T-helper 17 cell (primary cell): ENCODE measurements at places on chromosomes 4 and X. TPM values are rescaled to one million over a fixed set of nuclear protein-coding genes. Genes with fewer than 3 reads are reported as not detected.

DNA sequence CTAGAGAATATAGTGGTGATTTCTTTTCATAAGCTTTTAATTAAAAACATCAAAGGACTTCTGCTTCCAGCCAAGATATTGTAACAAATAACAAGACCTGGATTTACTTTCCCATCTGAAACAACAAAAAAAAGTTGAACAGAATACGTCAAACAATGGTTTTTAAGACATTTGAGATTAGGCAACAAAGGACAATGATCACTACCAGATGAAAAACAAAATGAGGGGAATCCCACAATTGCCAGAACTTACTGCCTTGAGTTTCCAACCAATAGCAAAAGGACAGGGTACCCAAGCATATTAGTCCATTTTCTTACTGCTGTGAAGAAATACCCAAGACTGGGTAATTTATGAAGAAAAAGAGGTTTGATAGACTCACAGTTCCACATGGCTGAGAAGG is 341.4 kb upstream of the INTU start:
- DNase-seq: no peak

DNA sequence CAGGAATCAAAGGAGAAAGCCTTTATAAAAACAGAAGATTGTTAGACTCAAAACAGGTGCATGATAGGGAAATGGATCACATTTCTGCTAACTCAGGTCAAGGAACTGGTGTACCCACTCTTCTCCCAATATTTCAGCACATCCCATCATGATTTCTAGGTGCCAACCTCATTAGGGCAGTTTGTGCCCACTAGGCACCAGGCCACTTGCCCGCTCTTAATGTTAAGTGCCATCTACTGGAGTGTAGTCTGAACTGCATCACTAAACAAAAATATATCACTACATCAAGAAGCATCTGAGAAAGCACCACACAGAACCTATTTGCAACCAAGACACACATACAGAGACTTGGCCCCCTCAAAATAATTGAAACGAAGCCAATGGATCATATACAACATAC is 140.4 kb upstream of the GRID2 start:
- DNase-seq: no peak

- no peak for DNase-seq
These were observed 80.2 kb downstream of the GRIA2 start for GRCh38 chr4:157300701-157301100.

GRCh38 chrX:44914532-44915198 is 41.7 kb downstream of the KDM6A start:
- no peak for DNase-seq

- no peak for DNase-seq
These were observed 94.2 kb upstream of the TEX13D start for GRCh38 chrX:124238268-124238667.

GRCh38 chr4:142095886-142096605 is 459.7 kb downstream of the IL15 start:
- no peak for DNase-seq

- DNase-seq: no peak
These were observed 300.2 kb downstream of the GPM6A start for GRCh38 chr4:175511861-175512260.

GRCh38 chrX:12349201-12349600 is 210.9 kb downstream of the FRMPD4 start:
- no peak for DNase-seq

DNA sequence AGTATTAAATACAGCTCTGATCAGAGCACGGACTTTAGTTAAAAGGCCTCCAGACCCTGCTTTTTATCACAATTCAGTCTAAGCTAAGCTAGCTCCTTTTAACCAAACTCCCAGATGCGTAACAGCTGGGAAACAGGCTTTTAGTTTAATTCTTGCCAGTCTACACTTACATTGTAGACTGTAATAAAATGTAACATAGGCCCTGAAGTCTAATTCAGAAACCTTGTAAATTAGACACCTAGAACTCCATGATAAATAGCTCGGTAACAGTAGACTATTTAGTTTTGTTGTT is 20.1 kb downstream of the FBXO8 start:
- DNase-seq: no peak

- DNase-seq: no peak
These were observed 92.2 kb downstream of the HUWE1 start for GRCh38 chrX:53594354-53594753.

DNA sequence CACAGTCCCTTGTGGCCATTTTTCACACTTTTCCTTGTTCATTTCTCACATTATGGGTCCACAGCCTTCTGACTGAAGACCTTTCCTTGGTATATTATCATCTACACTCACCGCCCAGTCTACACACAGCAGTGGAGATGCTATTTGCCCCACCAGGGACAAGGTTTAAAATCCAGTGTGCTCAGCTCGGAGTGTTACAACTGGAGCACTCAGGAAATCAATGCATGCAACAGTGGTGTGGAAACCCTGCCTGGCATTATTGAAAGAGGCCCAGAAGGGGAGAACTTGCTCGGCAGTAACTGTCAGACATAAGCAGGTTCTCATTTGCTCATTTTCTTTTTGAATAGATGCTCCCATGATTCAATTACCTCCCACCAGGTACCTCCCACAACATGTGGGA is 340.9 kb downstream of the DHRSX start:
- no peak for DNase-seq

GRCh38 chrX:19639056-19639455 is 123.7 kb upstream of the MAP3K15 start:
- DNase-seq: no peak

GRCh38 chr4:109067508-109068235 is 234.8 kb downstream of the COL25A1 start:
- DNase-seq: no peak

DNA sequence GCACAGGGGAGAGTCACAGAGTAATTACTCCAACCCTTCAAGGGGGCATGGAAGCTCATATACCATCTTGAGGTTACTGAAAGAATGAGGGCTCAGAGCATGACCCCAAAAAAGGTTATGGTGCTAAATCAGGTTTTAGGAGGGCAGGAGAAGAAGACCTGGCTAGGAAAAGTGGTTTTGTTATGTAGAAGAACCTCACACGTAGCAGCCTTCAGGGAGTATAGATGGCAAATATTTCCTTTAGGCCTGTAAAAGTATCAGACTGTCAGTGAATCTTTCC is 102.0 kb upstream of the PDE5A start:
- DNase-seq: no peak

GRCh38 chr4:168723020-168723419 is 226.2 kb downstream of the PALLD start:
- no peak for DNase-seq

- no peak for DNase-seq
These were observed 645.5 kb downstream of the ANKRD50 start for GRCh38 chr4:124067046-124067445.

DNA sequence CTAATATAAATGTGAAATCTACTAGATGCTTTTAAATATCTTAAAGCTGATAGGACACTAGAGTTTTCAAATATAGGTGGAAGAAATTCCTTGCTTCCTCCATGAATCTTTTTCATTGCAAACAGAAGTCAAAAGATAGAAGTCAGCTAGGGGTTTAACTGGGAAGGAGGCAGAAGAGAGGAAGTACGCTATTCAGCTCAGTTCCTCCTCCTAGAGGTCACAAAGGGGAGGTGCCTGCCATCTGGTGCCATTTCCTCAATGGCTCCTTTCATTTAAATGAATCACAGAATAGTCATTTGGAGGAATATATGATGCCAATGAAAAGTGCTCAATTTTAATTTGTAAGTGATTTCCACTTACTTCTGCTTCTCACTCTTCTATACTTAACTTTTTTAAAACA is 8.5 kb downstream of the COL25A1 start:
- DNase-seq: no peak

- no peak for DNase-seq
These were observed 3.6 kb downstream of the NEIL3 start for GRCh38 chr4:177313263-177313662.

GRCh38 chr4:150242820-150243458 is 164.7 kb downstream of the DCLK2 start:
- DNase-seq: no peak

GRCh38 chr4:22574880-22575279 is 59.0 kb upstream of the ADGRA3 start:
- no peak for DNase-seq

GRCh38 chr4:78691971-78692821 is 84.0 kb upstream of the BMP2K start:
- DNase-seq: no peak

The ABCE1 gene
- 39.6 TPM for total RNA-seq

The EIF4E gene
- total RNA-seq: 50.5 TPM

The ETDA gene
- total RNA-seq: not detected

The PLS3 gene
- 1.0 TPM for total RNA-seq

The DMRTC1 gene
- not detected for total RNA-seq

The TMEM35A gene
- total RNA-seq: not detected

The MAGEA12 gene
- total RNA-seq: not detected

The SPP1 gene
- total RNA-seq: not detected

The FAM114A1 gene
- not detected for total RNA-seq

The CYLC1 gene
- not detected for total RNA-seq

The RPL36A gene
- total RNA-seq: 298 TPM

The CXCL9 gene
- total RNA-seq: not detected

The BEX5 gene
- 8.9 TPM for total RNA-seq

The SLITRK4 gene
- 0.17 TPM for total RNA-seq

The CASP6 gene
- 16.8 TPM for total RNA-seq

The GPR50 gene
- total RNA-seq: not detected

The KIF4A gene
- 0.05 TPM for total RNA-seq
